ENCODE measurements at places on chromosomes 3 and 15. TPM values are rescaled to one million over a fixed set of nuclear protein-coding genes. Genes with fewer than 3 reads are reported as not detected.

The LMLN gene
- 9.5 TPM for total RNA-seq

The MRAS gene
- total RNA-seq, result 81.9 TPM

The ITIH4 gene
- 41.9 TPM for total RNA-seq

The ZNF502 gene
- 13.1 TPM for total RNA-seq

The MASP1 gene
- 24.3 TPM for total RNA-seq

DNA sequence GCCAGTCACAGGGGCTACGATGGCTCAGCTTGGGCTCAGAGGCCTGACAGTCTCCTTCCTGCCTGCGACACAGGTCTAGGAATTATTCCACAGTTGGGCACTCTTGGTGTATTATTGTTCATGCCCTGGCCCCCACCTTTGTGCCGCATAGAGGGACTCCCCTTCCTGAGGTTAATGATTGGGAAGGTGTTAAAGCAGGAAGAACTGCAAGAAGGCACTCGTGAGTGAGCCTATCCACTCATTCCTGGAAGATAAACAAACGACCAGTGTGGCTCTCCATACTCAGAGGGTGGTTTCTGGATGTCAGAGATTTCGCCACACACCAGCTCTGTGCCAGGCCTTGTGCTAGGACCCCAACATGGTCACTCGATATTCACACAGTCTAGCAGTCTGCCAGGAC lies 12.3 kb downstream of the LIPC start:
- no peak for DNase-seq
- no peaks in the 10 kb centered on the region for H3K36me3 ChIP-seq
- H3K27me3 ChIP-seq, result no peaks in the 10 kb centered on the region

GRCh38 chr3:153042088-153042487 lies 119.9 kb upstream of the RAP2B start:
- no peak overlapping the region for H3K27ac ChIP-seq
- no peaks in the 10 kb centered on the region for H3K36me3 ChIP-seq
- H3K4me3 ChIP-seq, result no peak overlapping the region
- no peaks in the 10 kb centered on the region for H3K27me3 ChIP-seq
- H3K4me1 ChIP-seq, result no peaks in the 10 kb centered on the region
- DNase-seq, result no peak

DNA sequence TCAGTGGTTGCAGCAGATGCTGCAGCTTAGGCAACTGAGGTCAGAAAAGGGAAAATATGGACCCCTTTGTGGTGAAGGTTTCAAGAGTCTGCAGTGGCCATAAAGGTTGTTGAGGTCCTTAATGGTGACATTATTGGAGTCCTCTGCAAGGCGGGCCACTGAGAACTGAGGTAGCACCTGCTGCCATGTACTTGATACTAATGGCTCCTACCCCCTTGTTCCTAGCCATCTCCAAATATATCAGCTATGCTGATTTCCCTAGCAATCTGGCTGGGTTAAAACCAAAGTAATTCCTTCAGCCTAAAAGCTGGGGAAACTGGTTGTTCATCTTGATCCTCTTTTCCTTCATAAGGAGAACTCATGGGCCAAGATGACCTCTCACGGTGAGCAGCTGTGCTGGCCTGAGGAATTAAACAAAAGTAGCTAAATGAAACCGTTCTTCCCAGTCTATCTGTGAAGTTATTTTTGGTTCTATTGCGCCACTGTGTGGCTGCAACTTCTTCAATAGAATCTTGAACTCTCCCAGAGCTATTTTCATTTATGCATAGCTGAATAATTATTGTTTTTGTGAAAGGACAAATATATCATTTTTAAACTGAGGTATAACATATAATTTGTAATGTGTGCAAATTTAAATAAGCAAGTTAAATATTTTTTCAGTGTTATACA lies 76.1 kb upstream of the PLSCR4 start:
- no peaks in the 10 kb centered on the region for H3K4me1 ChIP-seq
- H3K4me3 ChIP-seq, result no peak overlapping the region
- DNase-seq, result peak; percentile 12
- no peaks in the 10 kb centered on the region for H3K36me3 ChIP-seq
- H3K27me3 ChIP-seq, result no peaks in the 10 kb centered on the region
- H3K27ac ChIP-seq, result no peak overlapping the region

GRCh38 chr3:194423317-194423716 lies 24.3 kb upstream of the GP5 start:
- no peaks in the 10 kb centered on the region for H3K4me1 ChIP-seq
- H3K27me3 ChIP-seq, result no peaks in the 10 kb centered on the region
- DNase-seq, result no peak
- H3K36me3 ChIP-seq, result peaks cover 8% of the 10 kb centered on the region

DNA sequence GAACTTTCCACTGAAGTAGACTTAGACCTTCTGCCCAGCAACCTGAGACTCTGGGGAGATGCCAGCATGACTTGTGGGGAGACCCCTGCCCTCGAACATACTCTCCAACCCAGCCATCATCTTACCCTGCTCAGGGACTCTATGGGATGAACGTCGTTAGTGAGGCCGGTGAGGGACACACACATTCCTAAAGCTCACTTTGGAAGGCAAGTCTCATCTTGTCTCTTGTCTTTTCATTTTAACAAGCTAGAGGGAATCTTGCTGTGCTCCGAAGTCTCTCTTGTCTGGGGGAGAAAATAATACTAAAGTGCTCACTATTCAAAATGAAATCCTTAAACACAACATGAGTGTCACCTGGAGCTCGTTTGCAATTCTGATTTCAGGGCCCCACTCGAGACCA lies 239.5 kb upstream of the HES1 start:
- no peak overlapping the region for H3K4me3 ChIP-seq
- peaks cover 19% of the 10 kb centered on the region for H3K4me1 ChIP-seq
- DNase-seq, result no peak
- H3K27me3 ChIP-seq, result peaks cover 25% of the 10 kb centered on the region
- H3K27ac ChIP-seq, result peak overlapping the region; percentile 29

DNA sequence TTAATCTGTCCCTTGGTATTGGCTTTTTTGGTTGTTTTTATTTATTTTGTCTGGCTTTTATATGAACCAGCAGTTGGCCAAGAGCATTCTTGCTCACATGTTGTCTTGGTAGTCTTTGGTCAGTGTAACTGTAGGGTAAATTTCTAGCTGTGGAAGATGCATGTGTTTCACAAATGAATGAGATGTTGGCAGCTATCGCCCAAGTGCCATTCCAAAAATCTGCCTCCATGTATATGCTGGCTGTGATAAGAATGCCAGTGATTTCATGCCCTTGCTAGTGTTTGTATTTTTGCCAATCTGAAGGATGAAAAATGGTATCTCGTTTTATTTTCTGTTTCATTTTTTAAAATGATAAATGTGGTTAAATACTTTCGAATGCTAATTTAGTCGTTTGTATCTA lies 50.1 kb downstream of the TLNRD1 start:
- H3K36me3 ChIP-seq, result no peaks in the 10 kb centered on the region
- no peak overlapping the region for H3K27ac ChIP-seq
- no peak overlapping the region for H3K4me3 ChIP-seq
- peaks cover 7% of the 10 kb centered on the region for H3K4me1 ChIP-seq
- DNase-seq, result no peak
- no peaks in the 10 kb centered on the region for H3K27me3 ChIP-seq

Data from spinal cord (tissue), 10 donors.